ENCODE measurements at places on chromosomes 11 and 22. TPM values are rescaled to one million over a fixed set of nuclear protein-coding genes. Genes with fewer than 3 reads are reported as not detected.

Gene OR51B5
- total RNA-seq = not detected

Gene LGR4
- total RNA-seq = 41.5 TPM

Gene GGT5
- 7.2 TPM for total RNA-seq

Gene MS4A1
- total RNA-seq = not detected

Gene CDC42EP1
- total RNA-seq = 149 TPM

Gene OR6T1
- total RNA-seq = not detected

Gene OR6A2
- not detected for total RNA-seq

Gene CELF1
- total RNA-seq = 71.4 TPM

Gene CRY2
- total RNA-seq = 5.7 TPM

Gene CCS
- 20.4 TPM for total RNA-seq

Gene CAPN5
- 7.7 TPM for total RNA-seq

Gene CRYBA4
- total RNA-seq = not detected

Gene CLCF1
- 29.8 TPM for total RNA-seq

Gene POLA2
- 6.7 TPM for total RNA-seq

Gene UPB1
- total RNA-seq = 0.38 TPM

Gene FGF19
- total RNA-seq = not detected

Gene OR10A2
- total RNA-seq = not detected

Gene NOX4
- 9.8 TPM for total RNA-seq

Gene OR52H1
- total RNA-seq = not detected

Gene ZP1
- 0.16 TPM for total RNA-seq

Gene ACCS
- total RNA-seq = 4.4 TPM

Gene SLC29A2
- total RNA-seq = 5.2 TPM

Gene PATE4
- not detected for total RNA-seq

Gene LDHAL6A
- not detected for total RNA-seq

Gene ART1
- total RNA-seq = not detected

Gene LRRC51
- total RNA-seq = 3.4 TPM

Gene SOX6
- 0.33 TPM for total RNA-seq

Gene ESAM
- 35.7 TPM for total RNA-seq

Gene CHADL
- 8.1 TPM for total RNA-seq

Gene PANX2
- total RNA-seq = 0.13 TPM

Gene SEZ6L
- not detected for total RNA-seq

Gene NEFH
- 2.0 TPM for total RNA-seq

Gene POU2AF1
- total RNA-seq = not detected

Gene NECTIN1
- 14.3 TPM for total RNA-seq

Gene UPK3A
- total RNA-seq = not detected

Gene SLC22A9
- not detected for total RNA-seq

Gene PRODH
- 0.16 TPM for total RNA-seq

Gene TMEM45B
- 0.76 TPM for total RNA-seq

Gene ASCC2
- total RNA-seq = 27.3 TPM

Gene KCNE3
- 0.81 TPM for total RNA-seq

Gene YAP1
- 143 TPM for total RNA-seq

Gene ANO9
- 3.1 TPM for total RNA-seq

Gene ADAMTS15
- total RNA-seq = 43.0 TPM

Gene MPPED2
- total RNA-seq = 0.25 TPM

Gene MED17
- 31.8 TPM for total RNA-seq
